ENCODE measurements at places on chromosomes 13 and 19.
A peak's percentile ranks its signal among the peaks of the same experiment; 100 is the strongest.

- DNase-seq = no peak
Observed at GRCh38 chr13:91389186-91389585, 9.2 kb upstream of the GPC5 start.

- DNase-seq = no peak
Observed at GRCh38 chr13:48545608-48546007, 12.7 kb upstream of the RCBTB2 start.

DNA sequence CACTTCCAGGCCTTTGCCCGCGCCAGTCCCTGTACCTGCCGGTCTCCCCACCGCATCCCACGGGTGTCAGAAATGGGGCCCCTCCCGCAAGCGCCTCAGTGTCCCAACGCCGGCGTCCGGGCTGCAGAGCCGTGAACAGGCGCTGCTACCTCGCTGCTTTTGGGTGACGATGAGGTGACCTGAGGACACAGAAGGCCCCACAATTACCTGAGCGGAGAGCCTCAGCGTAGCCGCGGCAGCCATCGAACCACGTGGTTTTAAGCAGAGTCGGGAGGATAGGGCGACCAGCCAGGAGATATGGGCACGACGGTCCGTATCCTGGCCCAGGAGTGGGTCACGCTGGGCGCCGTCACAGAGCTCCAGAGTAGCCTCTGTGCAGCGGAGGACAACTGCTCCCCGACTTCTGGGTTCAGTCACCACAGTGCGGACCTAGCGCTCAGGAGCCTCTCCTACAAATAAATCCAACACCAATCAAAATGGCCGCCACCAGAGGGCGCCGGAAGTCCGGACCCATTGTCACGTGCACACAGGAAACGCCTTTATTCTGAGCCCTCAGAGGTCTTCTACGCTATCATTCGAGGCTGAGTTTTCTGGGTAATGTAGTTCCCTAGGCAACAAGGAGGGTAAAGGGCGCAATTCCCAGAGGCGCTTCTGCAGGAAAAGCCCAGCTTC lies at the start of gene ZNF814:
TSS of gene ZNF814 (minus strand) at position 478 of the 672 bp plus-strand sequence. CDS start at position 243, 235 bp downstream.
- DNase-seq = peak; percentile 83

DNA sequence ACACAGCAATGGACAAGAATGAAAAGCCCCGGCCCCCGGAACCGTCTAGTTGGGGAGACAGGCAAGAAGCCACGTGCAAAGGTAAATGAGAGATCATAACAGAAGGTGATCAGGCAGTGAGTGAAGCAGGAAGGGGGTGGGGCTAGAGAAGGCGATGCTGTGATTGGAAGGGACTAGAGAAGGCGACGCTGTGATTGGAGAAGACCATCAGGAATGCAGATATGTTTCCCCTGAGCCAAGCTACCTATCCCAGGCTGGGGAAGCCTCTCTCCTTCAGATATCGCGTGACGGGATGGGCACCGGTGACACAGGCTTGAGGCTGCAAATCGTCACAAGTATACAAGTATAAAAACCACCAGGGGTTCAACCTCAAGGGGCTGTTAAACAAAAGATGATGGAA lies 21.8 kb downstream of the DCAF15 start:
- DNase-seq = peak; percentile 35

DNA sequence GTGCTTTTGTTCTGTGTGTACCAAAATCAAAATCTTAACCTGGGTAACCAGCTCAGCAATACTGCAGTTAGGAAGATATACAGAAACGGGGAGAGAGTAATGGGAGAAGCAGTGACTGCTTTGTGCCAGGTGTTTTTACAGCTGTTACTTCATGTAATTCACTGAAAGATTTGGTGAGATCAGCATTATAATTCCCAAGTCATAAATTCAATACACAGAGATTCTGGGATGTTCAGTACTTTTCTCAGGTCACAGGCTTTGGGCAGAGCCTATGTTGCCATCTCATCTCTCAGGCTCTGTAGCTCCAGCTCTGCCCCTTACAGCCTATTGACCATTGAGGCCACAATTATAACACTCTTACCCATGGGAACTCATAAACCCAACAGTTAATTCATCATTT lies 138.5 kb downstream of the ZAR1L start:
- DNase-seq = no peak

All from activated naive CD8-positive, alpha-beta T cell treated with anti-CD3 and anti-CD28 coated beads for 36 hours (primary cell).